ENCODE measurements at places on chromosomes 1 and 21.

DNA sequence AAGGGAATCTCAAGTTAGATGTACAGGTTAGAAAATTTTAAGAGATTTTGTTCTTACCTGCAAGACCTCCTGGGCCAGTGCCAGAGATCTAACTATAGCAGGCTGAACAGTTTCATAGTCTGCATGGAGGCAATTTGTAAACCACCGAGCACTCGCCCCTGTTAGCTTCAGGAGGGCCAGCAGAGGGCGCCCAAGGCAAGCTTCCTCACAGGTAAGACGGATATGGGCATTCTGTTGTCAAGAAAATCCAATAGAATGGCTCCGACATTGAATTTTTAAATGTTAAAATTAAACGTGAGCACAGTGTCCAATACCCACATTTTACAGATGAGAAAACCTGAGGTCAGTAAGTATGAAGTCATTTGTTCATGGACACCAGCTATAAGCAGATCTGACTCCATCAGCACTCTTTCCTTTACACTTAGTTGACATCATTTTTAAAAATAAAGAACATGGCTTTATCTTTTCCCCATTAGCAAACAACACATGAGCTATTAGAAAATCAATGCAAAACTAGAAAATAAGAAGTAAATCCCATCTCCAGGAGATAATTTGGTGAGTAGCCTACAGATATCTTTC, 2.2 kb downstream of the REG4 start:
- DNase-seq: peak; percentile 60

- DNase-seq: no peak
Measured at GRCh38 chr1:204073837-204074273, 940 bp downstream of the SOX13 start.

GRCh38 chr1:63704443-63704842, 69.4 kb upstream of the ROR1 start:
- DNase-seq: no peak

DNA sequence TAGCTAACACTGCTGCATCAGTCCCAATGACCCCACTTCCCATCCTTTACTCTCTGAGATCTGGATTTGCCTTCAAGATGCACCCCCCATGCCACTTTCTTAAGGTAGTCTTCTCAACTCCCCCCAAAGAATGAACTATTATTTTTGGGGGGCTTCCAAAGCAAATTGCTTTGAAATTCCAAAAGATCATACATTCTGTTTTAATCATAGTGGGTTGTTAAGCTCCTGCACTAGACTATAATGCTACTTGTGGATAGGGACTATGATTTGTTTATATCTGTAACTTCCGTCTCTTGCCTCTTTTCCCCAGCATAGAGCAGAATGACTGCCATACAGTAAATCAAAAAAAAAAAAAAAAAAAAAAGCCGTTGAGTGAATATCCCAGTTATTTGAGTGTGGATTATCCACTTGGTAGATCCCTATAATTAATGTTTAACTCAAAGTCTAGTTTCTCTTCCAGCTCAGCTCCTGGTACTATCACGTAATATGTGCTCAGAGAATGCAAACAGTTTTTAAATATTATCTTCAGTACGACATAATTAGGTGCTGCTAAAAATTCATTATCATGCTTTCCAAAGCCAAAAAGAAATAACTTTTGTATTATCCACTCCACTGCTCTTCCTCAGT, 26.9 kb downstream of the KIRREL1 start:
- DNase-seq: no peak

DNA sequence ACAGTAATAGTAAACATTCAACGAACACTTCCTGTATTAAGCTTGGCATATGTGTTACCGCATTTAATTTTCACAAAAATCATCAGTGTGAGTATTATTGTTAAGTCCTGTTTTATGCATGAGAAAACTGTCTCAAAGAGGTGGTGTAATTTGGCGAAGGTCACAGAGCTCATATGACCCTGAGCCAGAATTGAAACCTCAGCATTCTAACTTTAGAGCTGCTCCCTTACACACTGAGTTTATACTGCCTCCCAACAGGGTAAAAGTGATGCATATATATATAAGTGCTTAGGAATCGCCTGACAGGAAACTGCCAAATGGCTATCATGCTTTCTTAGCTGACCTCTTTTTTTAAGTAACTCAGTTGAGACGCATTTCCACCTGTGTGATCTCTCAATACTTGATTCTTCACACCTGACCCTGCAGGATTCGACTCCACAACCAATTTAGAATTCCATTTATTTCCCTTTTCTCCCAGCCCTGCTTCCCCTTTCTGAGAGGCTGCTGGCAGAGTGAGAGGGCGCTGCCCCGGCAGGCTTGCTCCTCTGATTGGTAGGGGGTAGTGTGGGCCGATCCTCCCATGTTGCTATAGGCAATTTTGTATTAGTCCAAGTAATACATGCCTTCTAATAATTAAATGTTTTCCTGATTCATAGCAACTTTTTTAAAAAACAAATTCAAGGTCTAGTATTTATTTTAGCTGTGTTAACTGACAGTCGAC, 40.5 kb downstream of the ZBTB40 start:
- DNase-seq: no peak

- DNase-seq: no peak
Measured at GRCh38 chr1:46039571-46040052, 92.8 kb downstream of the PIK3R3 start.

- DNase-seq: no peak
Measured at GRCh38 chr1:160366731-160367515, at the start of gene NHLH1. TSS of gene NHLH1 (plus strand) at chr1:160367071. CDS start at chr1:160370732, 3,661 bp downstream.

- DNase-seq: no peak
Measured at GRCh38 chr1:147072482-147073432, 99.5 kb downstream of the PRKAB2 start.

GRCh38 chr21:40018871-40019475, 151.7 kb downstream of the PCP4 start:
- DNase-seq: no peak

DNA sequence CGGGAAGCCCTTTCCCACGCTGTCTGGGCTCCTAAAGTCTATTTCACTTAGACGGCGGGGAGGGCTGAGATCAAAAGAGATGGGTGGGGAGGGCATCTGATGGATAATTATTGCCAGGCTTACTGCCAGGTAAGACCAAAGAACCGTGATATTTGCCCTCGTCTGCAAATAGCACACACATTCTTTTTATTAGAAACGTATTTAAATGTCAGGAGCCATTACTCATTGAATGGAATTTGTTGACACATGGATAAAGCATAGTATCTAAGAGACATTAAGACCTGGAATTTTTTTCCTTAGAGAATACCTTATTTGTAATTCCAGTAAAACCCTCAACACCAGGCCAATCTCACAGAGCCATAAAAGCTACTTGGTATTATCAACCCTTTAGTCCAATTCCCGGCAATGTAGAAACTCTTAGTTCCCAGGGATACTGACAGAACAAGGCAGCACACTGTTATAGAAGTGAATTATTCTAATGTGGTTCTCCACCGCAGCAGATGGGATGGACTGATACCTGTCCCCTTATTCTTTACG, 10.6 kb downstream of the URB1 start:
- no peak for DNase-seq

DNA sequence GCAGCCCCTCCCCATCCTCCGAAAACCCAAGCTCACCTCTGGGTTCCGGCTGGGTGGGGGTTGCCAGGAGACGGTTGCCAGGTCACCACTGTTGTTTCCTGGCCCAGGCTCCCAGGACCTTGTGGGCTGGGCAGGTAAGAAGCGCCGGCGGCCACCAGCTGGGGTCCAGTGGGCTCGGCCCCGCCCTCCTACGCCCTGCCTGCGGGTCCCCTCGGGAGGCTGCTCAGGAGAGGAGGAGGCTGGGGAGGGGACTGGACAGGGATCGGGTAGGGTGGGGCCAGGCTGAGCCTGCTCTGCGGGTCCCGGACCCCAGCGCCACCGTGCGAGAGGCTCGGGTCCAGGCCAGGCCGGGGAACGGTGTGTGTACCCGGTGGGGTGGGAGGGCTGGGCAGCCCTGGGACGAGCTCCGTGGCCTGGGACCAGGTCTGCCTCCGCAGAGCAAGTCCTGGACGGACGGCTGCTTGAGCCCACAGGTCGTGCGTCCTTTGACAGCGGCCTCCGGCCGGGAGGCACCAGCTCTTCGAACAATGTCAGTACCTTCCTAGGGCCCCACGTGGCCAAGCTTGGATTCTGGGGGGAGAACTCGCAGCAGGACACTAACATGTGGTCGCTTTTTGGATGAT, at the start of gene TTLL10:
Gene TTLL10, plus strand, starts transcription at position 88 of the 623 bp plus-strand sequence. CDS start 5,336 bp downstream, outside the sequence.
- DNase-seq: no peak

GRCh38 chr1:248695451-248696132, 7.0 kb downstream of the OR14I1 start:
- DNase-seq: no peak

- no peak for DNase-seq
Measured at GRCh38 chr1:210650403-210650802, 321.7 kb downstream of the HHAT start.

GRCh38 chr1:166978821-166979220, 3.5 kb upstream of the ILDR2 start:
- DNase-seq: no peak

- no peak for DNase-seq
Measured at GRCh38 chr1:89816366-89816765, 4.5 kb upstream of the LRRC8D start.

DNA sequence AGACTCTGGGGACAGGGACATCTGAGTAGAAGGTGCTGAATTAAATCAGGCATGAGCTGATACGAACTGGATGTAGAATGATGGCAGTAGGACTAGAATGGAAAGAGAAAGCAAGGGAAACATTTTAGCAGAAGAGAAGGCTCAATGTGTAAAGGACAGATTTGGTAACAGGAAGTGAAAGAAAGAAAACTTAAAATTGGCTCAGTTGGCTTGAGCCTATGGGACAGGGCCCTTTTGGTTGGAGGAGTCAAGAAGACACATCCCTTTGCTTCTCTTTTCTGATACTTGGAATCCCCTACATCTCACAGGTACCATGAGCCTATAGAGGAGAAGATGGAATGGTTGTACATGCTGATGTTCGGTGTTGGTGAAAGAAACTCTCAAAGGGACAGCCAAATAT, 300.6 kb upstream of the PLXNA2 start:
- no peak for DNase-seq

DNA sequence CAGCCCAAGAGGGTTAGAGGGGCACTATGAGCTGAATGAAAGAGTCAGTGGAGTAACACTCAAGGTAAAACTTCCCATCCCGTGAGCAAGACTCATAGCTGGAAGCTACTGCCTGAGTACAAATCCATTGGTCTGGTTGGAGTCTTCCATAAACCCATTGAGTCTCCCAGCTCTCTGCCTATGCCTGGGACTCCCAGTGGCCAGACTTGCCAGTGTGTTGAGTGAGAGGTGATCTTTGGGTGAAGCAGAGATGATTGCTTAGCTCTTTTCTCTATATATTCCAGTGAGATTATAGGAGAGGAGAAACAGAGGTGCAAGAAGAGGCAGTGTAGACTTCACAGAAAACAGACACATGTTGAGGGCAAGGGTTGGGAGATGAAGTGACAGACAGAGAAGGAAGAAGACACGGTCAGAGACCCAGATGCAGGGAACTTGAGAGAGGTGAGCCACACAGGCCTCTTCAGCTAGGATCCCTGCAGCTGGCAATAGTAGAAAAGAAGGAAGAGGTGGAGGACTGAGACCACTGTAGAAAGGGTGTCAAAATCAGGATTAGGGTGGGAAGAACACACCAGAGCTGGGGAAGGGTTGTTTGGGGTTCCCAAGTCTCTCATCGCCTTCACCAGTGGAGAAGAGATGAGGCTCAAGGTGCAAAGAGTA, 3.7 kb downstream of the FOXD2 start:
- no peak for DNase-seq

GRCh38 chr21:46195595-46196195, 11.4 kb upstream of the SPATC1L start:
- no peak for DNase-seq

GRCh38 chr1:151325646-151326429, 1.4 kb downstream of the PI4KB start:
- DNase-seq: no peak

GRCh38 chr1:10242811-10243210, 32.4 kb downstream of the KIF1B start:
- DNase-seq: no peak

- DNase-seq: no peak
Measured at GRCh38 chr21:46634427-46634826, 1.0 kb upstream of the PRMT2 start.

DNA sequence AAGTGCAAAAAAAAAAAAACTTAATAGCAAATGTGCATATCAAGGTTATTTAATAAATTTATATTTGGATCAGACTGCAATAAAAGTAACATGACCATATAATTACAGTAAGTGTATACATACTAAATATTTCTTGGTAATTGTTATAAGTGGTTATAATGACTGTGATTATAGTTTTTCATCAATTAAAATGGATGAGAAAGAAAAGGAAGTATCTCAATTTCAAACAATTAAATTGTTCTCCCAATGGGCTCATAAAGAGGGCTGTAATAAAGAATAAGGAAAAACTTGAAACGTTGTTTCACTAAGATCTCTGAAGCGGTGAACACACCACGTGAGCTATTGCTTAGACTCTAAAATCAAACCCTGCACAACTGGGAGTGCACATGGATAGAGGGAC, 104.1 kb downstream of the CDC42BPA start:
- no peak for DNase-seq

DNA sequence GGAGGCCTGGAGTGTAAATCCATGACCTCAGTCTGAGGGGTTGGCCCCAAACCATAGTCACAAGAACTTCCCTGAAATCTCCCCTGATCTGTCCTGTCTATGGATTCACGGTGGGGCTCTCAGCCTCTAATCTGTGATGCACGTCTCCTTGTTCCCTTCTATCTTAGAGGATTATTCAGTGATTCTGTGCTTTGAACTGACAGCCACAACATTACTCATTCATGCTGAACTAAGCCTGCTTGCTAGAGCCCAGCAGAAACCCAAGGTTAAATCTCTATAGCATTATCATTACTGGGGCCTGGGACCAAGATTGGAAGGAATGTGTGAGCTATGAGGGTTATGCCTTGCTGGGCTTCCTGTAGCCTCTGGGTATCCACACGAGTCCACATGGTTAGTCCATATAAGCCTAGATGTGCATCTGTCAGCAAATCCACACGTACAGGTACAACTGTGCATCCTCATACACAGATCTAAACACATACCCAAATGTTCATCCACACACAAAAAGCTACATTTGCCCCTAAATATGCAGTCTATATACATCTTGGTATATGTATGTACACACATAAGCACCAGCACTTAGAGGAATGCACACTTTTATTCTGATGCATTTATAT, 22.4 kb upstream of the MAGOH start:
- no peak for DNase-seq

DNA sequence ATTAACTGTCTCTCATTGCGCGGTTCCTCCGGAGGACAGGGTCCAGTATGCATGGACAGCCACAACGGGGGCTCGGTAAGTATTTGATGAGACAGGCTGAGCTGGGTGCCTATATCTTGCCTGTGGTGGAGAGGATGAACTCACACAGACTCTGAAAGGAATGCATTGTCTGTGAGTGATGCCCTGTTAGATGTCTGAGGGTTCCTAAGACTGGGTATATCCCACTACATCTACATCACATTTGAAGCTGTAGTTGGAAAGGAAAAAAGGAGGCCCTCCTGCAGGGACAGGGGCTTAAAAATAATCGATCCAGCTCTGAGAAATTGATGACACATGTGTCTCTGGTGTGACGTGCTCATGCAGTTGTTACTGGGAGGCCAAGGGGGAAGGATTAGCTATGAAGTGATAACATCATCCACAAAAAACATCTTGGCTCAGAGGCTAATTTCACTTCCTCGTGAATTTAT, 1.9 kb downstream of the ADARB1 start:
- DNase-seq: no peak
